ENCODE measurements at places on chromosomes 7 and 10.

DNA sequence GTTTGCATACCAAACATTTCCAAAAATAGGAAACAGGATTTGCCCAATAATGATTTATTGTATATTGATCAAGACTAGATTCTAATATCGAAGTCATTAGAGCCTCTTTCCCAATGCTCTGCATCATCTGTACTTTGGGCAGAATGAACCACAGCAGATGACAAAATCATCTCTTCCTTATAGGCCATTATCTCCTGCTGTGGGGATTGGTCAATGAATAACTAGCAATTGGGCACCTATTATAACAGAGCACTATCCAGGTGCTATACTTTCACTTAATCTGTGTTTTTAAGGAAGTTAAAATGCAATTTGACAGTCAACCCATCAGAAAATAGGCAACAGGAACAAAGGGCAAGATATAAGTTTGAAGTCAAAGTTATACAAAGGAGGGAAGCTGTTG is 290.3 kb downstream of the AHR start:
- DNase-seq, result no peak

DNA sequence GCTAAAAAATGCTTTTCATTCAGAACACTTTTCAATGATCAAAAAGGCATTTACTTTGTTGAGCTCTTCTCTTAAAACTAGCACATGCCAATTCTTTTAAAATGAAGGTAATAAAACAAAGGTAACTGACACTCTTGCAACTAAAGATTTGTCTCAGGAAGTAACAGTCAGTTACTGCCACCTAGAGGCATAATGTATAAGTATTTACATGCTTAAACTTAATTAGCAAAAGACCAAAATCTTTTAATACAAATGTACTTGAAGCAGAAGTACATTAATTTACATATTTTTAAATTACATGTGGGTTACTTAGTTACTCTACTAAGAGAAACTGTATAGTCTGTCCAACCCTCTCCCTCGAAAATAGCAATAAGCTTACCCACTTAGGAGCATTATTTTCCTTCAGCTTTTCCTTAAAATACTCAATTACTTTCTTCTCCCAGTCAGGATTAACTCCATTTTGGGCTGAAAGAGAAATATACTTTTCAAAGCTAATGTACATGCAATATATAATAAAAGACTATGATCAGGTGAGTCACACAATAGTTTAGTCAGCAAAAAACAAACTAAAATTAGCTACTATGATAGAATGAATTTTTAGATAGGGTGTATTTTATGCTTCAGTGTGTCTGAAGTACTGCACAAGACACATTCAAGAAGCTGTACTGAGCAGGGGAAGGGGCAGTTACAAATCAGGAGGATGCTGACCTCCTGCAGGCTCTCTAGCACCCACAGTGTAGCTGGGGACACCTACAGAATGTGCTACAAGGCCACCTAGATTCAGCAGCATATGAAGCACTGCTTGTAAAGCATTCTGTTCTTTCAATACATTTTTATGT is 13.0 kb downstream of the MCMBP start:
- no peak for DNase-seq

DNA sequence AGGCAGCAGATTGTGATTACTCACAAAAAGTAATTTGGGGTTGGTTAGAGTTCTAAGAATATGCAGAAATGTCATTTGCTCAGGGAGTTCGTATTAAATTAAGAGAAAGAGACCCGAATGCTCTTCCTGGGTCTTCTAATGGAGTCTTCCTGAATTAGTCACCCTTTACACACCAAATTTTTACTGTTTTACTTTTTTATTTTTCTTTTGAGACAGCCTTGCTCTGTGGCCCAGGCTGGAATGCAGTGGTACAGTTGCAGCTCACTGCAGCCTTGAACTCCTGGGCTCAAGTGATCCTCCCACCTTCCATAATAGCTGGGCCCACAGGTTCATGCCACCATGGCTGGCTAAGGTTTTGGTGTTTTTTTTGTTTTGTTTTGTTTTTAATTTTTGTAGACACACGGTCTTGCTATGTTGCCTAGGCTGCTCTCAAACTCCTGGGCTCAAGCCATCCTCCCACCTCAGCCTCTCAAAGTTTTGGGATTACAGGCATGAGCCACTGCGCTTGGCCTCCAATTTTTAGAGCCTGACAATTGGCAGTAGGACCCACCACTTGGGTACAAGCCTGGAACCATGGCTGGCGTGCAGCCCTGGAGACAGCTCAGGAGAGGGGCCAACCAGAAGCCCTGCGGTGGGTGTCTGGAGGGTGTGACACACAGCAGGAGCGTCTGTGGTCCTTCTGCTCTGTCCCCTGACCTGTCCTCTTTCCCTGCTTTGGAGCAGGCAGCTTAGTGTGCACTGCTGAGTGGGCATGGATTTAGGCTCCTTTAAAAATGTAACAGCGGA is 16.4 kb upstream of the BHLHA15 start:
- peak; percentile 24 for DNase-seq

DNA sequence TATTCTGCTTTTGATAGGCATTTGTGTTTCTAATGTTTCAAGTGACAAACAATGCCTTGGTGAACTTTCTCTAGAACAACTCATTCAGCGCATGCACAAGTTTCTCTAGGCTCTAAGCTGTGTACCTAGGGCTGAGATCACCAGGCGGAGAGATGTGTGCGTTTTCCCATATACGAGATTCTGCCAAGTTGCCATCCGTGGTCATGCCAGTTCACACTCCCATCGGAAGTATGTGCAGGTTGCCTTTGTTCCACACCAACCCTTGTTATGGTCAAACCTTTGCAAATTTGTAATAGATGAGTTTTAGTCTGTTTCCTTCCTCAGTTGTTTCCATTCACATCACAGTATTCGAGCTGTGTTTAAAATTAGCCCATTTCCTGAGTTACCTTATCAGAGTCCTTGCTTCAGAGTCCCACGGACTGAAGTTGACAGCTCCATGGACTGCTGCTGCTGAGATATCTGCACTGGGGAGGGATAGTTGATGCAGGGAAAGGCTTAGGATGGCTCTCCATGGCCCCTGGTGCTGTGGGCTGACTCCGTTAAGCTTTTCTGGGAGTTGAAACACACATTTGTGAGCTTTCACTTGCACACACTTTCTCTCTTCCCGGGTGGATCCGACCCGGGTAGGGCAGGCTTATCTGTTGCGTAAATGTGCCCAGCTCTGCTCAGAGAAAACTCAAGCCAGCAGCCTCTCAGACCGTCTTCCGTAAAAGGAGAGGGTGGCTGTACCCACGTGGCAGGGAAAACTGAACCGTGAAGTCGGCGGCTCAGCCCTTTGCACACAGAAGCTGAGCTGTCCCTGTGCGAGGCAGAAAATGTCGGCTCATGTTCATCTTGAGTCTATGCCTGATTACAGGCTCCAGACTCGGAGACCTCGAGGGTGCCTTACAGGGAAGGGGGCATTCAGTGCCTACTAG is 49.4 kb downstream of the HK1 start:
- peak; percentile 76 for DNase-seq

DNA sequence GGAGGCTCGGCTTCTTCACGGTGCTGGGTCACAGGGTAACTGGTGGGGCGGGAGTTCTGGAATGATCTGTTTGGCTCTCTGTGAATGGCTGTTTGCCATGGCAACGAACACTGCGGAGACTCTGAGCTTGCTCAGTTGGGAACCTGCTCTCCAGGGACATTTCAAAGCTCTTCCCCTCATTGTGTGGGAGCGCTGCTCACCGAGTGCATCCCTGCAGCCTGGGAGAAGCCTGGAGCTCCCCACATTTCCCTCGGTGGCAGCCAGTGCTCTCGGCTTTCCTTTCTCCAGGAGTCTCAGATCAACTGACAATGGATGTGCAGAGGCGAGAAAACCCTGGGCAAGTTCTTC is 57.6 kb upstream of the CACUL1 start:
- no peak for DNase-seq

GRCh38 chr10:88616250-88616977 is 29.9 kb downstream of the LIPJ start:
- no peak for DNase-seq

DNA sequence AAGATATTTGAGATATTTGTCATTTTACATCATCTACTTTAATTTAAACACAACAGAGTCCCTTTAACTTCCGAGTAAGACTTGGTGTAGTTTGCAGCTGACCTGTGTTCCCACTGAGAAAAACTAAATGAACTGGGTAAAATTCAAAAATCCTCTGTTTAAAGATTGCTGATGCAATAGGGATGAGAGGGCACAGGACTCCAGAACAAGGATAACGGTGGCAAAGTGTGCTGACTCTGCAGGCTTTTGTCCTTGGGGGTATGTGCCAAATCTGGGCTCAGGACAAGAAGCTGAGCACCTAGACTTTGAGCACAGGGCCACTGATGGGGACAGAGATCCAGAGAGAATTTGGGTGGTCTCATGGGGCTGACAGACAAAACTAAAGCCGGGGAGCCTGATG is 156.8 kb downstream of the CCDC71L start:
- no peak for DNase-seq

GRCh38 chr10:92801978-92802872 is 46.1 kb upstream of the EXOC6 start:
- DNase-seq, result no peak

DNA sequence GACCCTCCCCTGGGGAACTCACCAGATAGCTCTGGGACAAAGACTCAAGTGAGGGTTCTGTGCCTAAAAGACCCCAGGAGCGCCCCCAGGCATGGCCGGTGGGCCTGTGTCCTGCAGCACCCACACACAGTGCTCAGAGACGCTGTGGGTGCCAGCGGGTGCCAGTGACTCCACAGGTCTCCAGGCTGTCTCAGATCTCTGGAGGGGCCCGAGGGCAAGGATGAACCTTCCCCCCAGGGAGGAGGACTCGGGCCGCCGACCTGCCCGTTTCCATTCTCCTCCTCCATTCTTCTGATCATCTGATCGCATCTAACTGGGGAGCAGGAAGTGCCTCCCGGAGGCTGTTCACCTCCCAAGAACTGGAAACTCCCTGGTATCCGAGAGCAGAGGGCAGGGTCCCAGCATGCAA is 980 bp downstream of the ADAM8 start:
- DNase-seq, result peak; percentile 81

Measured in activated CD8-positive, alpha-beta memory T cell treated with anti-CD3 and anti-CD28 coated beads for 24 hours (primary cell).